ENCODE measurements at places on chromosomes 7 and 10.

GRCh38 chr10:71006506-71006905 lies 118.1 kb upstream of the PCBD1 start:
- no peak for DNase-seq

- no peak for DNase-seq
Measured at GRCh38 chr10:125985557-125986240, 89.3 kb downstream of the FANK1 start.

DNA sequence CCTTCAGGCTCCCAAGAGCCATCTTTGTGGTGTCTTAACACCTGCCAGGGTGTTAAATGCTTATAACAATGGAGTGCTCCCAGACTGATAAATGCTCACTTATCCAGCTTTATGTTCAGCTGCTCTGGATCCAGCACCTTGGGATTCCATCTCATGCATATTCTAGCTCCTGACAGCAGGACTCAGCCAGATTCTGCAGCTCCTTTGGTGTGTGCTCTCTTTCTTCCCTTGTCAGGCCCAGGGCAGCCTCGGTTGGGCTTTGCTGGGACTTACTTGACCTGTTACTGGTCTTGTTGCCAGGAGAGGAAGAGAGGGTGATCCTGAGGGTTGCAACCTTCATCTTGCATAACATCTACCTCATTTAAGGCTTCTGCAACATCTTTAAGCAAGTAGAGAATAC lies 59.4 kb upstream of the CCNY start:
- no peak for DNase-seq

- DNase-seq: no peak
Measured at GRCh38 chr7:99021941-99022560, 121.9 kb downstream of the SMURF1 start.
